CD4-positive, alpha-beta memory T cell (primary cell): ENCODE measurements at places on chromosomes 1 and 21. TPM values are rescaled to one million over a fixed set of nuclear protein-coding genes. Genes with fewer than 3 reads are reported as not detected.

- peak; percentile 84 for DNase-seq
- no peaks in the 10 kb centered on the region for H3K27me3 ChIP-seq
- H3K36me3 ChIP-seq, result peaks cover 6% of the 10 kb centered on the region
- peak within 1 kb of the TSS; percentile 76 for H3K4me3 ChIP-seq
Observed at GRCh38 chr1:15409388-15410222, at the start of gene EFHD2. Gene EFHD2, plus strand, starts transcription at chr1:15409888. Its CDS starts 84 bp downstream, at chr1:15409972.

GRCh38 chr1:60896701-60897363 is 185.5 kb upstream of the NFIA start:
- no peaks in the 10 kb centered on the region for H3K27me3 ChIP-seq
- H3K36me3 ChIP-seq, result no peaks in the 10 kb centered on the region
- DNase-seq, result no peak
- H3K27ac ChIP-seq, result no peak overlapping the region
- no peaks in the 10 kb centered on the region for H3K4me1 ChIP-seq

DNA sequence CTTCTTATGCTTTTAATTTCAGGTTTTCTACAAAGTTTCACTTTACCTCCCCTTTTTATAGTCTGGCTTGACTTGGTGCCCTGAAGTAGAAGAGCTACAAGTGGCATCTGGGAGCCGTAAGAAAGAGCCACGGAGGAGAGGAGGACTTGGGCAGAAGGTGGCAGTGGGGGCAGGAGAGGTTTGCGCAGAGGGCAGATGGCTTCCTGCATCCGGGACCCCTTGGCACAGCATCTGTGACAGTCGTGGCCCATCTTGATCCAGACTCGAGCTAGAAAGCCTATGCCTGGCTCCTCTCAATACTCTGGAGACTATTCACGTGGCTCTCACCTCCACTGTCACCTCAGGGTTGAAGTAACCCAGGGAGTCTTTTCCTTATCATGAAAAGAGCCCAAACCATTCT is 169.1 kb downstream of the DYRK1A start:
- no peak overlapping the region for H3K27ac ChIP-seq
- H3K36me3 ChIP-seq, result no peaks in the 10 kb centered on the region
- no peak overlapping the region for H3K4me3 ChIP-seq
- DNase-seq, result no peak
- peaks cover 13% of the 10 kb centered on the region for H3K27me3 ChIP-seq
- H3K4me1 ChIP-seq, result no peaks in the 10 kb centered on the region

DNA sequence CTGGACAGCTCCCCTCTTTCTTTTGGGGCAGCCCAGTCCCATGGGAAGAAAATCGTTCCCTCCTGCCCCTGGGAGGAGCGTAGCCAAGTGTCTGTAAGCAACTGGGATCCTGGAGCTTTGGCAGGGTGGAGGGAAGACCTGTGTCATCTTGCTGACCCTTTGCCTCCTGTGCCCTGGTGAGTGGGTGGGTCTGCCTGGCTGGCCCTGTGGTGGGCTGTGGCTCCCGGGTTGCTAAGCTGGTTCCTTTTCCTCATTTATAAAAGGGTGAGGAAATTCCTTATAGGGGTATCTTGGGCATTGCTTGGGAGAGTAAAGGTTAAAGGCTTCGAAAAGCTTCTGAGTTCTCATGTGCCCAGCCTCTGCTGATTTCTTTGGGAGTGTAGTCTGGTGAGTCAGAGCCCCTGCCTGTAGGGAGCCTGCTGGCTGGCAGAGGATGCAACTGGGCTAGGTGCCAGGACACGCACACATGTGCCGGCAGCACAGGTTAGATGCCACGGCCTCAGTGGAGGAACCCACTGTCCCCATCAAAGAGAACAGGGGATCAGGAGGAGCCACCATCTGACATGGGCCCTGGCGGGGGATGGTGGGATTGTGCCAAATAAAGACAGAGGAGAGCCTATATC is 85.2 kb downstream of the ARHGEF10L start:
- no peak overlapping the region for H3K4me3 ChIP-seq
- DNase-seq, result no peak
- H3K27ac ChIP-seq, result no peak overlapping the region
- no peaks in the 10 kb centered on the region for H3K27me3 ChIP-seq

DNA sequence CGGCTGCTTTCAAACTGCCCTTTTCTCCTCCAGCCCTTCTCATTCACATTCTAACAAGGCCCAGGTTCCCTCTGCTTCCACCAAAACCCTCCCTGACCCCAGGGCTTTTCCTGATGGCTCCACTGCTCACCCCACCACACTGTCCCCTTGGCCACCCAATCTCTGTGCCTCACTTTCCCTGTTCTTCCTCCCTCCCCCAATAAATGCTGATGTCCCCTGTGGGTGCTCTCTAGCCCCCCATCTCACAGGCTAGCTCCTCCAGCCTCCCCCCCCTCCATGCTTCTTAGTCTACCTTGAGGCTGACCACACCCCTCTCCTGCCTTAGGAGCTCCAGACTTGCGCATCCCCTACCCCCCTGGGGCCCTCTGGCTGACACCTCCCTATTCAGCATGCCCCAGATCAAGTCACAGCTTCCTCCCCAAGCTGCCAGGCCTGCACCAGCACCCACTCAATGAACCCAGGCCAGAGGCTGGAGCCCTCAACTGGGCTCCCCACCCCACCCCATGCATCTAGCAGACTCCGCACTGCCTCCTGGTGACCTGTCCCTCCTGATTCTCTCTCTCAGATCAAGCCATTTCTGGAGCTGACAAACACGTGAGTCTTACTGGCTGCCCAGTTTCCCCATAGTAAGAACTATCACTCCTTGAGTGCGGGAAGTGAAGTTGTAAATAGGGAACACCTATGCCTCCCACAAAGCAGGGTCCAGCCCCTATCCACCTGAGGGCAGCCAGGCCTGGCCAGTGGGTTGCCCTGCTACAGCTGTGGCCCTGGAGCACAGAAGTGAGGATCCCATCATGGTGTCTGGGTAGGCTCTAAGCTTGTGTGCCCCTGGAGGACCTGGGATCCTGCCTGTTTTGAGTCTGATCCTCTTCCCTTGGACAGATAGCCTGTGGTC is 117.9 kb downstream of the DMRTB1 start:
- no peak for DNase-seq
- no peaks in the 10 kb centered on the region for H3K27me3 ChIP-seq
- H3K27ac ChIP-seq, result no peak overlapping the region
- no peaks in the 10 kb centered on the region for H3K36me3 ChIP-seq
- no peaks in the 10 kb centered on the region for H3K4me1 ChIP-seq
- no peak overlapping the region for H3K4me3 ChIP-seq

DNA sequence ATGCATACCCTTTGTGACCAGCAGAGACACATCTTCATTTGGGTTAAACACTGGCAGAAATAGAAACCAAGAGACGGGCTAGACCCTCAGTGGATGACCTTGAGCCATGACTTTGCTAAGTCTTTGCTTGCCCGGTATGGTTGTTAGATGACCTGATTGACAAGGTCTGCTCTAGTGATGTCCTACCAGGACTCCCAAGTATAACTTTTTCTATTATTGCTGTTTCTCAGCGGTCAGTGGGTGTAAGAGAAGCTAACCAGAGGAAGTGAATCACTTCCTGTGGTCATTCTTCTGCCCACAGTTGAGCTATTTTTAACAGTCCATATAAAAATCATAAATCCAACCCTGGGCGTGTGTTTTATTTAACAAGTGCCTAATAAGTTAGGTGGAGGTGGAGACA is 126.2 kb upstream of the ETS2 start:
- no peaks in the 10 kb centered on the region for H3K27me3 ChIP-seq
- no peaks in the 10 kb centered on the region for H3K36me3 ChIP-seq
- no peak overlapping the region for H3K27ac ChIP-seq
- no peak overlapping the region for H3K4me3 ChIP-seq
- DNase-seq, result no peak

- no peaks in the 10 kb centered on the region for H3K4me1 ChIP-seq
- no peaks in the 10 kb centered on the region for H3K27me3 ChIP-seq
- no peak overlapping the region for H3K4me3 ChIP-seq
- no peak overlapping the region for H3K27ac ChIP-seq
Observed at GRCh38 chr1:88935522-88936222, 44.3 kb upstream of the GTF2B start.

- no peak for DNase-seq
- no peaks in the 10 kb centered on the region for H3K27me3 ChIP-seq
- no peak overlapping the region for H3K27ac ChIP-seq
- no peaks in the 10 kb centered on the region for H3K36me3 ChIP-seq
- H3K4me1 ChIP-seq, result peaks cover 10% of the 10 kb centered on the region
- no peak overlapping the region for H3K4me3 ChIP-seq
Observed at GRCh38 chr1:160045653-160046052, 13.9 kb upstream of the PIGM start.

DNA sequence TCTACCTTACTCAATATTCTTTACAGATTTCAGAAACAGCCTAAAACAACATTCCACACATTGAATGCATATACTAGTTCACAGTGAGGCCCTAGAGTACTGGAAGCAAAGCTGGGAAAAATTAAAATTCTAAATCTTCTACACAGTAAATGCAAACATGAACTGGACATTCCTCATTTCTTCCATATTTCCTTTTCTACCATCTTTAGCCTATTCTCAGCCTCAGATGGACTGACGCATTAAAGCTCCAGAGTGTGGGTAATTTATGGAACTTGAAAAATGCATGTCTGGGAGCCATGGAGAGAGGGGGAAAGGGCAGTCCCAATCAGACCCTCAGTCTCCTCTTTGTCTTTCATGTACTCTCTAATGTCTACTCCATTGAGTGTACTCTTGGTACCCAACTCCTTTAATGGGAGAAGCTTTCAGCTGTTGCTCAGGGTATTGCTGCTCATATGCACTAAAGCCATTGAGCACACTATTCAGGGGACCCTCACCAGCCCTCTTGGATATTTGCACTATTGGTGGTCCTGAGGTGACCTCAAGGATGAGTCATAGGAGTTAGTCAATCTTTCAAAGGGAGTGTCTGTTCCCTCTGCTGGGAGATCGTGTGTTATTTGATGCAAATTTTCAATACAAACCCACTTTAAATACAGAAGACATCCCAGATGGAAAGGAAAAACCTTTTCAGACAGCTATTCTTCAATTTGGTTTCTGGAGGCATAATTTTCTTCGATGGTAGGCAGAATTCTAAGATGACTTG is 83.3 kb upstream of the KCNJ15 start:
- DNase-seq, result no peak
- H3K4me1 ChIP-seq, result no peaks in the 10 kb centered on the region
- no peak overlapping the region for H3K4me3 ChIP-seq
- no peaks in the 10 kb centered on the region for H3K36me3 ChIP-seq
- H3K27me3 ChIP-seq, result no peaks in the 10 kb centered on the region
- no peak overlapping the region for H3K27ac ChIP-seq

DNA sequence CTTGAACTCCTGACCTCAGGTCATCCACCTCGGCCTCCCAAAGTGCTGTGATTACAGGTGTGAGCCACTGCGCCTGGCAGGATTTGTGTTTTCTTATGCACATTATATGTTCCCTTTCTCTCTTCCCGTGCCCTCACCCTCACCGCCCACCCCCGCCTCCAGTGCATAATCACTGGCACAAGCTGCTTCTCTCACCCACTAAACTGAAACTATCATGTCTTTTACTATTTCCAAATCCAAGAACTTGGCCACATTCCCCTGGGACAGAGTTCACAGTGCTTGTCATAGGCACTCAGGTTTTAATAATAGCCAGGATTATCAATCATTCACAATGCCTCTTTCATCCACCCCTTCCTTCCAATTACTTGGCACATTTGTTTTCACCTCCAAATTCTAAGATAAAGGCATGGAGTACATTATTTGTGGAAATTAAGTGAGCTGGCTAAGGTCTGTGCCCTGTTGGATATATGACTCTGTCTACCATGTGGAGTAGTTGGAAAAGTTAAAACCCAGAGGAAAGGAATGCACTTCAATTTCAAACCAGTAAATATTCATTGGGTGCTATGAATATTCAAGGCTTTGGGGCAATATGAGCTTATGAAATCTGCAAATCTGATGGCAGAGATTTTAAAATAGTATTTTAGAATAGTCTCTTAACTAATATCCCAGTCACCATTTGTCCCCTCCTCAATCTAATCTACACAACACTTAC is 17.6 kb upstream of the MAPKAPK2 start:
- peaks cover 14% of the 10 kb centered on the region for H3K4me1 ChIP-seq
- no peaks in the 10 kb centered on the region for H3K27me3 ChIP-seq
- H3K27ac ChIP-seq, result no peak overlapping the region
- no peak for DNase-seq

GRCh38 chr1:150210706-150211105 is 25.2 kb downstream of the ANP32E start:
- H3K4me1 ChIP-seq, result peaks cover 12% of the 10 kb centered on the region
- no peak overlapping the region for H3K4me3 ChIP-seq
- H3K36me3 ChIP-seq, result no peaks in the 10 kb centered on the region
- H3K27ac ChIP-seq, result no peak overlapping the region

GRCh38 chr1:34398916-34399275 is 222.2 kb downstream of the C1orf94 start:
- H3K27me3 ChIP-seq, result no peaks in the 10 kb centered on the region
- H3K36me3 ChIP-seq, result no peaks in the 10 kb centered on the region
- no peak overlapping the region for H3K4me3 ChIP-seq
- no peak overlapping the region for H3K27ac ChIP-seq
- DNase-seq, result no peak

The TEX38 gene
- total RNA-seq, result not detected

The STK40 gene
- 52.2 TPM for total RNA-seq

The SIM2 gene
- not detected for total RNA-seq

The IQGAP3 gene
- total RNA-seq, result not detected

The SLC25A33 gene
- 3.1 TPM for total RNA-seq
